ENCODE measurements at places on chromosomes 2 and 18. TPM values are rescaled to one million over a fixed set of nuclear protein-coding genes. Genes with fewer than 3 reads are reported as not detected.

- DNase-seq, result no peak
These were observed 126.7 kb upstream of the SMIM21 start for GRCh38 chr18:75554176-75554575.

DNA sequence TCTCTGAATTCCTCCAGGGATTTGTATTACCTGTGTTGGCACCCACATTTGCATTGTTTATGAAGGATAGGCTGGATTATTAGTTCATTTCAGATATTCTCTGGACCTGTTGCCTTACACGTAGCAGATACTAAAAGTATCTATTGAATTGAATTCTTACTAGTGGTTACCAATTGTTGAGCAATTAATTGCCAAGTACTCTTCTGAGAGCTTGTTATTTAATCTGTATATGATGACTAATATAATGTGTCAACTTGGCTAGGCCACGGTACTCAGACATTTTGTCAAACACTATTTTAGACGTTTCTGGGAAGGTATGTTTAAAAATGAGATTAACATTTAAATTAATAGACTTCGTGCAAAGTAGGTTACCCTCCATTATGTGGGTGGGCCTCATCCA lies 2.5 kb upstream of the SPP2 start:
- no peak for DNase-seq

SLC38A11 gene
- not detected for total RNA-seq

DNA sequence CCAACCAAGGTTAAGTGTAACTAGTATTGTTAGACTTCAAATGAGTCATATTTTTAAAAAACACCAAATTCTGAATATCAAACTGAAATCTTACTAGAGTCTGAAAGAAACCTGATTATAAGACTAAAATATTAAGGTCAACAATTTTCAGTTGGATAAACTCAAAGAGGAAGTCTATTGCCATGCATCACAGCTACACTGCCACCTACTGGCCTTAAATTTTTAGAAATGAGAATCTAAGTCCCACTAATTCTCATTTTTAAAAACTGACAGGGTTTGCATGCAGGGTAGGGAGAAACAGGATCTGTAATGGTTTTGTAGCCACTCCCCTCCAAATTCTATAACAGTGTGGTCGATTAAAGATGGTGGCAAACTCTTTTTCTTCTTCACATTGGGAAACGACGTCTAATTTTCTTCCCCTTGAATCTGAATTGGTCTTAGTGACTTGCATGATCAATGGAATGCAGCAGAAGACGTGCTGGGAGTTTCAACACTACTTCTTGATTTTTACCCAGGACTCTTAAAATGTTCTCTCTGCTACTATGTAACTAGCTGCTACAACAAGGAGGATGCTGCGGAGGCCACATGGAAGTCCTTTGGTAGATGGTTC lies 176.1 kb upstream of the SESTD1 start:
- no peak for DNase-seq

SPEG gene
- 2.2 TPM for total RNA-seq

SLC9A4 gene
- 0.23 TPM for total RNA-seq

DNA sequence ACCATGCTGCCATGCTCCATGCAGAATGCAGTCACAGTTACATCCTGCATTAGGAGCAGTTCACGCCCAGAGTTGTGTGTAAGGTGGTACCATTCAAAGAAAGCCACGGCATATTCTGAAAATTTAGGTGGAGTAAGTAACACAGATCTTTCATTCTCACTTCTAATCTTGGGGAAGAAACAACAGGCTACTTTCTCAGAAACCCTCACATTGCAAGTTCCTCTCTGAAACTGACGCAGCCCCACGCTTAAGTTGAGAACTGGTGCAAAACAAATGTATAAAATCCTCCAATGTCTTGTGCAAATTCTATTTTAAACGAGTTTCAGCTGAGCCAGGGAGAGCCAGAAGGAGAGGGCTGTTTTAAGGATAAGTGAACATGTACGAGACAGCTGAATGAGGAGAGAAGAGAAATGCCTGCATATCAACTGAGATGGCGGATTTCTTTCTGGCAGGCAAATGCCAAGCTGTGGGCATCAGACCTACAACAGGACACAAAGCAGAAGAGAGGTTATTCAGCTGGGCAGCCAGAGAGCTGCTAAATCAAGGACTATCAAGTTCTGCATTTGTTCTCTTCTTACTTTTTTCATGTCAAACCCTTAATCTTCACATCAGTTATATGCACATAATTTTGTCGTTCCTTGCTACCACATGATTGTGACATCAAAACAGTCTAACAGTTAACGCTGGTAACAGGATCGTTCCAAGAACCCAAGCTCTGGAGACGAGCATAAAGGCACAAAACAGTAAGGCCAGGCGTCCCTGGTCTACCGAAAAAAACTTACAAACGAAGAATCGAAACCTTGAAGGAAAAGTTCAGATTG lies 6.4 kb downstream of the ARL4C start:
- DNase-seq, result no peak

RND3 gene
- not detected for total RNA-seq

- no peak for DNase-seq
These were observed 2.4 kb downstream of the MEX3C start for GRCh38 chr18:51195086-51195450.

- DNase-seq, result peak; percentile 38
These were observed 46.5 kb downstream of the UNC50 start for GRCh38 chr2:98654699-98655495.

GRCh38 chr2:196651387-196652094 lies 12.0 kb downstream of the CCDC150 start:
- DNase-seq, result no peak

ATOH8 gene
- total RNA-seq, result not detected

GRCh38 chr2:45275242-45275805 lies 266.1 kb upstream of the SIX2 start:
- no peak for DNase-seq

TUBA4B gene
- not detected for total RNA-seq

- DNase-seq, result no peak
These were observed 29.1 kb upstream of the ASB18 start for GRCh38 chr2:236293241-236293810.

Data from activated naive CD4-positive, alpha-beta T cell treated with anti-CD3 and anti-CD28 coated beads, Interleukin-2, amount 50 U/mL, for 72 hours (primary cell).